Melanocyte of skin (primary cell): ENCODE measurements at places on chromosomes 7 and 10. TPM values are rescaled to one million over a fixed set of nuclear protein-coding genes. Genes with fewer than 3 reads are reported as not detected.

The OR2F1 gene
- total RNA-seq: not detected in 2 replicates

The CYP2C19 gene
- total RNA-seq: not detected in 2 replicates

The SPDYE6 gene
- total RNA-seq: not detected in 2 replicates

The PRRT4 gene
- 1.00 and 1.1 TPM in 2 replicates for total RNA-seq

The COL17A1 gene
- under 0.01 and 0.62 TPM in 2 replicates for total RNA-seq

The NPSR1 gene
- not detected in 2 replicates for total RNA-seq

The HOGA1 gene
- total RNA-seq: 1.7 and 5.5 TPM in 2 replicates

The COL13A1 gene
- total RNA-seq: under 0.01 TPM in 1 of 2 replicates, not detected in the other

The TRDMT1 gene
- total RNA-seq: 3.1 and 5.8 TPM in 2 replicates

The CHCHD1 gene
- 24.3 and 26.4 TPM in 2 replicates for total RNA-seq

The OR2A42 gene
- 0.36 TPM in 1 of 2 replicates, not detected in the other for total RNA-seq

The TMEM176A gene
- not detected in 2 replicates for total RNA-seq

The CFAP69 gene
- total RNA-seq: 1.4 and 1.5 TPM in 2 replicates

The HSPA14 gene
- 13.1 and 17.4 TPM in 2 replicates for total RNA-seq

The CRTAC1 gene
- total RNA-seq: under 0.01 TPM in 1 of 2 replicates, not detected in the other

The VSIR gene
- 0.15 TPM in 1 of 2 replicates, not detected in the other for total RNA-seq

The CCDC3 gene
- not detected in 2 replicates for total RNA-seq

The TFR2 gene
- 0.34 and 0.36 TPM in 2 replicates for total RNA-seq

The LCOR gene
- 16.2 and 42.5 TPM in 2 replicates for total RNA-seq

The IFIT1B gene
- under 0.01 TPM in 1 of 2 replicates, not detected in the other for total RNA-seq

The MNX1 gene
- not detected in 2 replicates for total RNA-seq

The AKR1C4 gene
- total RNA-seq: not detected in 2 replicates

The MRC1 gene
- total RNA-seq: under 0.01 and 0.34 TPM in 2 replicates

The IFIT1 gene
- total RNA-seq: 469 and 526 TPM in 2 replicates

The TRIM73 gene
- total RNA-seq: 0.31 and 0.67 TPM in 2 replicates

The BCAP29 gene
- total RNA-seq: 56.7 and 60.9 TPM in 2 replicates

The ATRNL1 gene
- total RNA-seq: 7.7 and 20.2 TPM in 2 replicates

The CHAT gene
- not detected in 2 replicates for total RNA-seq

The BICC1 gene
- 5.3 and 6.9 TPM in 2 replicates for total RNA-seq

The CUBN gene
- 0.69 and 5.8 TPM in 2 replicates for total RNA-seq

The NPC1L1 gene
- not detected in 2 replicates for total RNA-seq

The MARVELD1 gene
- total RNA-seq: 89.1 and 104 TPM in 2 replicates

The ZNF25 gene
- 6.3 and 6.8 TPM in 2 replicates for total RNA-seq

The MDFIC gene
- 24.1 and 39.6 TPM in 2 replicates for total RNA-seq

The SLC26A4 gene
- total RNA-seq: 0.36 and 1.7 TPM in 2 replicates

The TUBB8 gene
- not detected in 2 replicates for total RNA-seq

The LIPJ gene
- total RNA-seq: under 0.01 and 1.2 TPM in 2 replicates

The IFIT2 gene
- 60.3 and 119 TPM in 2 replicates for total RNA-seq

The SPDYE8 gene
- not detected in 2 replicates for total RNA-seq

The NEURL1 gene
- total RNA-seq: under 0.01 and 0.15 TPM in 2 replicates

The GBX1 gene
- not detected in 2 replicates for total RNA-seq

The ANKRD2 gene
- total RNA-seq: under 0.01 and 0.36 TPM in 2 replicates

The ADAM12 gene
- total RNA-seq: 18.9 and 28.4 TPM in 2 replicates
